ENCODE measurements at places on chromosomes 12 and 14.
A peak's percentile ranks its signal among the peaks of the same experiment; 100 is the strongest.

- DNase-seq = no peak
Measured at GRCh38 chr12:104482748-104483147, 26.0 kb downstream of the CHST11 start.

- no peak for DNase-seq
Measured at GRCh38 chr14:97178781-97179180, 381.6 kb downstream of the VRK1 start.

DNA sequence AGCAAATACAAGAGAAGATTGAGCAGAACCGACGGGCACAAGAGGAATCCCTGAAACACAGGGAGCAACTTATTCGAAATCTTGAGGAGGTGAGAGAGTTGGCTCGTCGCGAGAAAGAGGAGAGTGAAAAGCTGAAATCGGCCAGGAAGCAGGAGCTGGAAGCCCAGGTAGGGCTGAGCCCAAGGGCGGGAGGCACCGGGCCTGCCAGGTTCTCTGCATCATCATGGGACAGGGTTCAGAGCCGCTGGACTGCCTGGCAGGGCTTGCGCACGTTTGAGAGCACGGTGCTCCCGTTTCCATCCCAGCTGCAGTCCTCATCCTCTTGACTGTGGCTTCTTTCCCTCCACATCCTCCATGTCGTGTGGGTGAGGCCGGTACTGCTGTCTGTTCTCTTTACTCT lies 14.4 kb downstream of the TCHP start:
- no peak for DNase-seq

- DNase-seq = no peak
Measured at GRCh38 chr14:61470261-61470960, 149.0 kb downstream of the PRKCH start.

- no peak for DNase-seq
Measured at GRCh38 chr14:77889971-77890442, 90.1 kb downstream of the ADCK1 start.

DNA sequence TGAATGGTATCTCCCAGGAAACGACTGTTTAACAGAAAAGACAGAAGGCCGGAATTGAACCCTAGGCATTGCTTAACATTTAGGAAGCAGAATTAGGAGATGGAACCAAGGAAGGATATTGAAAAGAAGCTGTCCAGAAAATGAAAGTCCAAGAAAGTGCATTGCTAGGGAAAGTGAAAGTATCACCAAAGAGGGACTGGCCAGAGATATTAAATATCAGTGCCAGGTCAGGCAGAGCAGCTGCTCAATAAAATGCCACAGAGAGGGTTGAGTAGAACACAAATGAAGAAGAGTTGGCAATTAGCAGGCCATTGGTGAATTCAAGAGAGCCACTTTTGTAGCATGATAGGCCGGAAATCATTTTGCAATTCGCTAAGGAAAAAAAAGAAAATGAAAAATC lies 101.6 kb downstream of the CFAP54 start:
- no peak for DNase-seq

- no peak for DNase-seq
Measured at GRCh38 chr12:13595536-13596443, 385.6 kb downstream of the GRIN2B start.

DNA sequence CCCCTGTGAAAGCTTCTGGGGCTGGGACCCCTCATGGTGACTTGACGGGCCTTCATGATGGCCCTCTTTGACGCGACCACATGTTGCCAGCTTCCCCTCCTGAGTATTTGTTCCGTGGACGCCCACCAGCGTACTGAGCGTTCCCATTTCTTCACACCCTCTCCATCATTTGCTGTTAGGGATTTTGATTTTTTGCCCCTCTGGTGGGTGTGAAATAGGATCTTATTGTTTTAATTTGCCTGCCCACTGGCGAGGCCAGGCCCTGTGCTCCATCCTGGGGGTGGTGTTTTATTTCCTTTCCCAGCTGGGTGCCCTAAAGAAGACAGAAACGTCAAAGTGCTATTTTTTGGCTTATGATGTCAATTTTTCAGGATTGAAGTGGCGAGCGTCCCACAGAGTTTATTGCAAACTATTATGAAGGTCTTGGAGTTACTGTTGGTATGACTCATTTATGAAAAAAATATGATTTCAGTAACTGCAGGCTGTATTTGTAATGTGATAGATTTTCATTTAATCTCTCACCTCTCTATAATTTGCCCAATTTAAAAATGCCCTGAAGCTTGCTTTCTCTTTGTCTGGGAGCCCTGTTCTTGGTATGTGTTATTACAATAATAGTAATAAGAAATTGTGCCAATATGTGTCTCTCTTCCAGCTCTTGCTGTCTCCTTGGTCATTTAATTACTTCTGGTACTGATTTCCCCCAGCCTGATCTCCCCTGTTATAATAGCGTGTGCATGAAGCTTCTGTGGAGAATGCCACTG lies 99.6 kb downstream of the SLC25A47 start:
- DNase-seq = no peak

DNA sequence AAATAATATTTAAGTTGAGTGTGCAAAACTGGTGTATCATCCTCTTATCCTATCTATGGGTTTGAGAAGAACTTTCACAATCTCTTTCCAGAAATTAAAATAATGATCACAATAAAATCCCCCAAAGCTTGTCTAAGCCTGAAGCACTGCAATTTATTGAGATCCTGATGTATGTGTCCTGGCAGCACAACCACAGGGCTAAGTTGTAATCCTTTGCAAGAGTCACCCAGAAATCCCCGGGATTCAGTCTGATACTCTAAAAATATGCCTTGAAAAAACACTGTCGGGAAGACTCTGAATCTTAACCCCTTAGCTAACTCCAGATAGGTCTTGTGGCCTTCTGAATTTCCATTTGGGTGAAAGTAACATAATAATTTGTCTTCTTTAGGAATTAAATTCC lies 40.3 kb upstream of the STXBP6 start:
- DNase-seq = no peak

DNA sequence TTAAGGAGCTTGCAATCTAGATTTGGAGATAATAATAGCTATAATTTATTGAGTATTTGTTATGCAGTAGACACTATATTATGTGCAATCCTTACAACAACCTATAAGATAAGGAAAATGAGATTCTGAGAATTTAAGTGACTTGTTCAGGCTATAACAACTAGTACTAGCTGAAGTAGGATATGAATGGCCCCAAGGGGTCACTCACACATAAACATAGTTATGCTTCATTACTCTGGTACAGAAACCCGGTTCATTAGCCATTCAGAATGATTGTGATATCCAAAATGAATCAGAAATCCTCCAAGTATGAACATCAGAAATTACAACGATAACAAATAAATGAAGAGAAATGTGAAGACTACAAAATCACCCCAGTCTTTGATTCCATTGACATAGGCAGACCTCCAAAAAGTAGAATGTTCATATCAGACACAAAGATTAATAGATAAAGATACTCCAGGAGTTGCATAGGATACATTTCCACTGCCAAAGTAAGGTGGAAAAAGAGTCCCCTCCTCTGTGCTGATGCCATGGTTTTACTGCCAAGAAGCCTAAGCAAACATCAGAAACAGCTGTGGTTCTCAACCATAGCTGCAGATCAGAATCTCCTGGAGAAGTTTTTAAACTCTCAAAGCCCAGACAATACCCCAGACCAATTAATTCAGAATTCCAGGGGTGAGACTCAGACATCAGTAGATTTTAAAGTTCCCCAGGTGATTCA lies 8.6 kb upstream of the NID2 start:
- DNase-seq = no peak

DNA sequence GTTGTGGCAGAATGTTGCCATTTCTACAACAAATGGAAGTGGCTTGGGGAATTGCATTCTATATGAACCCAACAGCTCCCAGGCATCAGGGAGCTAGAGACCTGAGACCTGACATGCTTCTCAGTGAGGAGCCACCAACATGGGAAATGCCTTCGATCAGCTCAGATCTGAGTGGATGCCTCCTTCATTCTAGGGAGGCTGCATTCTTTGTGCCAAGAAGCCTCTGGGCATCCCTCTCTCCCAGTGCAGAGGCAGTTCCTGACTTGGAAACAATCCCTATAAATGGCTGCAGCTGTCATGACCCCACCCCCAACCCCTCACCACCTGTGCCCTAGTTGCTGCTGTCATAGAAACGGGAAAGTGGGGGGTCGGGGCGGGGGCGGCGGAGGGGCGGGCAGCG lies 196.3 kb downstream of the PPM1H start:
- DNase-seq = no peak

DNA sequence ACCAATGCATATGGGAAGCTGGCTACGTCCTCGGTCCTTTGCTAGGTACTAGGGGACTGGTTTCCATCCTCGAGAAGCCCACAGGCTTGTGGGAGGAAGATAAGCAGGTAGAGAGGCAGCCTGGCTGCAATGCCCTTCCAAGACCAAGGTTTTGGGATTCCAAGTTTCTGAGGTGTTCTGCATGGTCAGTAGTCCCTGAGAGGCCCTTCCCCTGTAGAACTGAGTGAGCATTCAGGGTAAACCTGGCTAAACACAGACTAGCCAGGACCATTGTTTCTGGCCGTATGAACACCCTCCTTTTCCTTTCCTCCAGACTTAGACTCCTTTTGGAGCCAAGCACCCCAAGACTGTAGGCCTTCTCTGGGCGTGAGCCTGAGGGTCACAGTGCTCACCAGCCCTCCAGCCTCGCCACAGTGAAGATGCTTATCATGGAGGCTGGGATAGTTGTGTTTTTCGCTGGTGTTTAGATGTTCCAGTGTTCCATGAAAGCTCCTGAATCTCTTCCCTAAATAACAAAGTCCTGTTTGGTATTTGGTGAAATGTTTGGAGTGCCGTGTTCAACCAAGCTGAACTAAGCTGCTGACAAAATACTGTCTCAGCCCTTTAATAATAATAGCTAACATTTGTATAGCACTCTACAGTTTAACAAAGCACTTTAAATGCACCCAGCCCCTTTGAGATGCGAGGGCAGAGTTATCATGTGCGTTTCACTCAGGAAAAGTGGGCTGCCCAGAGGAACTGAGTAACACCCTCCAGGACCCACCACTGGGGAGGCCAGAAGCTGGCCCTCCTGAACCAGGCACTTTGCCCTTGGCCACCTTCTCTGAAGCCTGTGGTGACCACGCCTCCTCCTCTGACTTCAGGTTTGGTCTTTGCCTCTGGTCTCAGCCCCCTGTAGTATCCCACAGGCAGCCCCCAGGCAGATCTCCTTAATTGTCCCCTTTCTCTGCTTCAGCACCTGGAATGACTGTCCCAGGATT lies 284.5 kb downstream of the CACNA1C start:
- no peak for DNase-seq

DNA sequence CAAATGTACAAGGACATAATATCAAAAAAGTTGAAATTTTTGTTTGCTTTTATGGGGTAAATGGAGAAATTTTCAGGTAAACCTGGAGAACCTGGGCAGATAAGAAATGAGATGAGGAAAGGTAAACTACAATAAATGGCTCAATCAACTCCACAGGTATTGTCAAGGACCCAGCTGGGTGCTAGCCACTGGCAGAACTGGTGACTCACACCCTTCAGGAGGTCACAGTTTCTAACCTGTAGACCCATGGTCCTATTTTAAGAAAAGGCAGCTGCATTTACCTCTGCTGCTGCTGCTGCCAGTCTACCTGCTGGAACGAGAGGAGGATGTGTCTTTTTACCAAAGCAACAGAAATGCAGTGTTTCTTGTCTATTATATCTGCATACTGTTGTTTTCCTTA lies 226.6 kb downstream of the ALG10B start:
- no peak for DNase-seq

- no peak for DNase-seq
Measured at GRCh38 chr12:118374909-118375308, 1.4 kb upstream of the SUDS3 start.

- no peak for DNase-seq
Measured at GRCh38 chr12:3355378-3355900, 135.6 kb upstream of the PRMT8 start.

- DNase-seq = peak; percentile 85
Measured at GRCh38 chr12:80565271-80565670, 121.2 kb downstream of the PTPRQ start.

Measured in NAMALWA (cell line).